ENCODE measurements at places on chromosomes 4 and X.

GRCh38 chr4:151807220-151807619 lies 46.4 kb upstream of the GATB start:
- no peak for DNase-seq

DNA sequence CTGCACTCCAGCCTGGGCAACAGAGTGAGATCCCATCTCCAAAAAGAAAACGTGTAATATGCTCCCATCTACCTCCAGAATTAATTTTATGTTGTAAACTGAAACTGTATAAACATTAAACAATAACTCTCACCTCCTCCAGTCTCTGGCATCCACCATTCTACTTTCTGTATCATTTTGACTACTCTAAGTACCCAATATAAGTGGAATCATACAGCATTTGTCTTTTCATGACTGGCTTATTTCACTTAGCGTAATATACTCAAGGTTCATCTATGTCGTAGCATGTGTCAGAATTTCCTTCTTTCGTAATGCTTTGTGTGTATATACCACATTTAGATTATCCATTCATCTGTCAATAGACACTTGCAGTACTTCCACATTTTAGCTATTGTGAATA lies 20.6 kb downstream of the F8 start:
- DNase-seq, result no peak

DNA sequence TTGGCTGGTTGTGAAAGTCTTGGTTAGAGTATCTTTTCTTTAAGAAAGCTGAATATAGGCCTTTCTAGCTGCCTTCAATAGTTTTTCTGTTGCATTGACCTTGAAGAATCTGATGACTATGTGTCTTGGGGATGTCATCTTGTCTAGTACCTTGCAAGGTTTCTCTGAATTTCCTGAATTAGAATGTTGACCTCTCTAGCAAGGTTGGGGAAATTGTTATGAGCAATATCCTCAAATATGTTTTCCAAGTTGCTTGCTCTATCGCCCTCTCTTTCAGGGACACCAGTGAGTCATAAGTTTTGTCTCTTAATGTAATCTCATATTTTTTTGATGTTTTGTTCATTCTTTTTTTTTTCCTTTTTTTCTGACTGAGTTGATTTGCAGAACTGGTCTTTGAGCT lies 194.7 kb downstream of the RAB28 start:
- no peak for DNase-seq

DNA sequence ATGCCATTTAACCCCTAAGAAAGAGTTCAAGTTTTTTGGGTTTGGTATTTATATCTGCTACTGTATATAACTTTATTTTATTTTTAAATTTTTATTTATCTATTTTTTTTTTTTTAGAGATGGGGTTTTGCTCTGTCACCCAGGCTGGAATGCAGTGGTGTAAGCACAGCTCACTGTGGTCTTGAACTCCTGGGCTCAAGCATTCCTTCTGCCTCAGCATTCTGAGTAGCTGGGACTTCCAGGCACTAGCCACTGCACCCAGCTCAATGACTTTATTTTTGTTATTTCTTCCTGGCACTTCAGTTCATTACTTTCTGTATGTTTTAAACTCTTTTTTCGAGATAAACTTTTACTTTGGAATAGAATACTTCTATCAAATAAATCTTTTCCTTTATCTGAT lies 42.4 kb upstream of the PGAM4 start:
- DNase-seq, result no peak

DNA sequence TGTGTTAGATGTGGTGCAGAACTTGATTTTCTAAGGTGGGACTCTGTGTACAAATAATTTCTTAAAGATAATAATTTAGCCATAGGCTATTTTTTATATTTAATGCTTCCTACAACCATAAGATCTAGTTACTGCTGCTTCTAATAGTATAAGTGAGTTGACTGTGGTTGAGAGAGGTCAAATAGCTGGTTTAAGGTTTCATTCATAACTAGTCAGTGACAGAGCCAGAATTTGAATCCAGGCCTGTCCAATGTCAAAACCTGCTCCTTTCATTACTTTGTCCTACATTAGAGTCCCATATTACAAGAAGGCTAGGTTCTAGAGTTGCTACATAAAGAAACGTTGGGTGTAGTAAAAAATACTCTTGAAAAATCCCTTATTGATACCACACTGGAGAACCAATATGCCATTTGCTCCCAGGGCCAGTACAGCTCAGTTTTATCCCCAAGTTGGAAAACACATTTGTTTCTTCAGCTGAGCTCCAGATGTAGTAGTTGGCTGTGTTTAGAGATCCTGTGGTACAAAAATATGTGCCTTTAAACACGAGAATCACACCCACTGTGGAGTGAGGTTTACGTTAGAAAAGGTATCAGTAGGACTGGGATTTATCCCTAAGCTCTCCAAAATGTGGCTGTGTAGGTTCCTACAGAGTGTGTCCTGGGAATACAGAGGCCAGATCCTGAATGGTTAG lies 84.3 kb downstream of the REPS2 start:
- DNase-seq, result no peak
